ENCODE measurements at places on chromosomes 1 and 21.

- no peak for DNase-seq
Observed at GRCh38 chr21:46650476-46651098, 15.1 kb downstream of the PRMT2 start.

DNA sequence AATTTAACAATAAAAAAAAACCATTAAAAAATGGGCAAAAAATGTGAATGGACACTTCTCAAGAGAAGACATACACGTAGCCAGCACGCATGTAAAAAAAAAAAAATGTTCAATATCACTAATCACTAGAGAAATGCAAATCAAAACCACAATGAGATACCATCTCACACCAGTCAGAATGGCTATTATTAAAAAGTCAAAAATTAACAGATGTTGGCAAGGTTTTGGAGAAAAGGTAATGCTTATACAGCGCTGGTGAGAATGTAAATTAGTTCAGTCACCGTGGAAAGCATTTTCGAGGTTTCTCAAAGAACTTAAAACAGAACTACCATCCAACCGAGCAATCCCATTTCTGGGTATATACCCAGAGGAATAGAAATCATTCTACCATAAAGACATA is 1091.5 kb upstream of the B3GALT2 start:
- no peak for DNase-seq

GRCh38 chr1:204134103-204134502 is 17.7 kb downstream of the ETNK2 start:
- no peak for DNase-seq

DNA sequence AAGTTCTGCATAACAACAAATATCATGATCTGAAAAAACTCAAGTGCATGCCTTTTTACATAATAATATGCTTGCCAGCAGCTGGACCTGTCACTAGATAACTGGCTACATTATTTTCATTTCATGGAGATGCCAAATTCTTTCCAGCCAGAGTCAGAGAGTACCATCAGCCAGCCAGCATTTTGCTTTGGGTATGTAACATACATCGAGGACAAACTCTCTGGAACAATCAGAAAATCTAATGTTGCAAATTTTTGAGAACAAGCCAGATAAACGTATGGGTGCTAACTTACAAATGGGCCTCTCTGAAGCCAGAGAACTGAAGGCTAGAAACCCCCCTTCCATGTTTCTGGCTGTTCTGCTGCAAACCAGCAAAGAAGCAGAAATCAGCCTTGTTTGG is 76.3 kb upstream of the BACE2 start:
- DNase-seq: no peak

- DNase-seq: no peak
Observed at GRCh38 chr1:227798078-227798802, 17.2 kb upstream of the PRSS38 start.

GRCh38 chr1:239242404-239242803 is 144.0 kb upstream of the CHRM3 start:
- no peak for DNase-seq

DNA sequence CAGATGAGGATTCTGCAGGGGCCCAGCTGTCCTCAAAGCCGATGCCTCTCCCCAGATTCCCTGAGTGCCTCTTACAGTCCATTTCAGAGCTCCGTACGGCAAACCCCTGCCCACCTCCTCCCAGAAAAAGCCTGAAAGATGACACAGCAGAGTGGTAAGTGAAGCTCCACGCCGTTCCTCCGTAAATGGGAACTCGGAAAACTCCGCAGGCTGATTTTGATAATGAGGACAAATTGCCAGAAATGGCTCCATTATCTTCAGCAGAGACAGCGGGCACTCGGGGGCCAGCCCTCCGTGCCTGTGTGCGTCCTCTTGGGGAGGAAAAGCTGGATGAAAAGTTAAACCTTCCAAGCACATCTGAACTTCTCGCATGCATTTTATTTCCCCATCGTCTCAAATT is 81.1 kb downstream of the NPHP4 start:
- DNase-seq: no peak

- no peak for DNase-seq
Observed at GRCh38 chr21:43904331-43904781, 39.3 kb downstream of the AGPAT3 start.

DNA sequence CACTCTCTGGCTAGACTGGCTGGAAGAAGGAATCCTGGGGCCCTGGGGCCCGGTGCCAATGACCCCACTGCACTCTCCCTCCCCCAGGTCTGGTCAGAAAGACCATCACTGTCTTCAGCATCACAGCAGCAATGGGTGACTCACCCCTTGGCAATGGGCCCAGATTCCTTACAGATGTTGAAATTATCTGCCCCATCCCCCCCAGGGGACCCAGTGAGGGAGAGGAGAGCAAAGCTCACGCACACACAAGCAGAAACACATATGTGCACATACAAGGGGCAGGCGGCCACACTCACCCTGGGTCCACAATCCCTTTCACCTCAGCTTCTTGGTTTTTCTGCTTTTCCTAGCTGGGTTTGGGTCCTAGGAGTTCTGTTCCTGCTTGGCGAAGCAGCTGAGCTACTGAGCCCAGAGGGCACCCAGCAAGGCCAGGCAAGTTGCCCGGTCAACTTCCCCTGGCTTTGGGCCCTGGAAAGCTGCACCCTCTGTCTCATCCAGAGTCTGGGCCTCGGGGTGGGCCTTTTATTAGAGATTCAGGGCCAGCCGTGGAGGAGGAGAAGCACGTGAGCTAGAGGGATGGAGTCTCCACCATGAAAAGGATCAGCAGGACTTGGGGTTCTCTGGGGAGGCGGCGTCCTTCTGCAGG is 2.6 kb downstream of the COL16A1 start:
- DNase-seq: no peak

GRCh38 chr1:36913484-36914060 is 120.7 kb downstream of the GRIK3 start:
- no peak for DNase-seq

GRCh38 chr1:89929467-89930063 is 65.3 kb upstream of the ZNF326 start:
- DNase-seq: no peak

GRCh38 chr1:173903827-173904531 is 13.1 kb downstream of the SERPINC1 start:
- DNase-seq: no peak

DNA sequence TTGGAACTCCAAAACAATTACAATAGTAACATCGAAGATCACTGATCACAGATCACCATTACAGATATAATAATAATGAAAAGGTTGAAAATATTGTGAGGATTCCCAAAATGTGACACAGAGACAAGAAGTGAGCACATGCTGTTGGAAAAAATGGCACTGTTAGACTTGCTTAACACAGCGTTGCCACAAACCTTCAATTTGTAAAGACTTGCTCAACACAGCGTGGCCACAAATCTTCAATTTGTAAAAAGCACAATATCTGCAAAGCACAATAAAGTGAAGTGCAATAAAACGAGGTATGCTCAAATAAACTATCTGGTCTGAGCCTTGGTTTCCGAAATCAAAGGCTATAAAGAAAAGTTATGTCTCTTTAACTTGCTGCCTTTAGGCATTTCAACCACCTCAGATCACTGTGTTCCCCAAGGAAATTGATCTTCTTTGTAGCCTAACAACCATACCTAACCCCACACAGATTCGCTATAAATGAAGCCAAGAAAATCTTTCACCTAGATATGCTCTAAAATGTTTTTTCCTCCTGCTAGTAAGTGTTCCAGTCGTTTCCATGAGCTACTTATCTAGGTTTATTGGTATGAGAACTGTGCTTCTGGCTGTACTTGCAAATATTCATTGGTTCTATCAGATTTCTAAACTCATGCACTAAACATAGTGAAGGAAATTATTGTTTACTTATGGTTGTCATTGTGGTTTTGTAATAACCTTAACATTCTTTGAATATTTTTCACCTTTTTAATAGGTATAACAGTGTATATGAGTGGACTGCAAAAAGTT is 13.1 kb upstream of the LPGAT1 start:
- DNase-seq: no peak

GRCh38 chr1:9718006-9718680 is 66.6 kb downstream of the PIK3CD start:
- no peak for DNase-seq

GRCh38 chr1:53643041-53643880 is 95.7 kb downstream of the GLIS1 start:
- DNase-seq: no peak

DNA sequence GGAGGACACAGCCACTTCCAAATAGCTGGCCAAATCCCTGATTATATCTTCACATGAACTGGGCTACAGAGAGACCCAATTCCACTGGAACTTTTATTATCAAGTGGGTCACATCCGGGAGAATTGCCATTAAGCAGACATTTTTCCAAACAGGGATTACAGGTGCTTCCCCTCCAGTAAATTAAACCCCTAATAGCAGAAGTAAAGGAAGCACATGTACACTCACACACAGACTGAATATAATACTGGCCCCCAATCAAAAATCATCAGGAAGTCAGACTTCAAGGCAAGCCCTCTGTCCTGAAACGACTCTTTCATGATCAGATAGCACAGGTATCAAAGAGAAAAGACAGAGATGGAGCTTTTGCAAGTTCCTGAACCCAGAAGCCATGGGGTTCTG is 118.6 kb upstream of the PPP2R5A start:
- no peak for DNase-seq

- DNase-seq: no peak
Observed at GRCh38 chr1:176460544-176461336, 2.2 kb upstream of the PAPPA2 start.

GRCh38 chr1:197994907-197995407 is 77.8 kb downstream of the LHX9 start:
- DNase-seq: no peak

- DNase-seq: no peak
Observed at GRCh38 chr1:102842606-102843005, 265.7 kb downstream of the COL11A1 start.

- no peak for DNase-seq
Observed at GRCh38 chr1:67166196-67166595, at the start of gene IL23R. Gene IL23R, plus strand, starts transcription at chr1:67166454. Its CDS starts 1,667 bp downstream, at chr1:67168121.

DNA sequence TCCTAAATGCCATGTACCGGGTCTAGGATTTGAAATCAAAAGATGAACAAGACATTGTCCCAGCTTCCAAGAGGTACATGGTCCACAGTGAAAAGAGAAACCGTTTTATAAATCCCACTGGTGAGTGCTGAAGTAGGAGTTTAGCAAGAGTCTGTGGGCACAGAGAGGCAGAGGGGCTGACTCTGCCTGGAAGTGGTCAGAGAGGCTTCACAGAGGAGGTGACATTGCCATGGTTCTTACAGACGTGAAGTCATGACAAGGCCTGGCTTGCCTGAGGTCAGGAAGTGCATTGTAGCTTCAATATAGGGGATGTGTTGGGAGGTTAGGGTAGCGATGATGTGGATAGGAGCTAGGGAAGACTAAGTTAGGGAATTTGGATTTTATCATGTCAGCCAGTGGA is 28.4 kb downstream of the MAPKAPK2 start:
- DNase-seq: no peak

DNA sequence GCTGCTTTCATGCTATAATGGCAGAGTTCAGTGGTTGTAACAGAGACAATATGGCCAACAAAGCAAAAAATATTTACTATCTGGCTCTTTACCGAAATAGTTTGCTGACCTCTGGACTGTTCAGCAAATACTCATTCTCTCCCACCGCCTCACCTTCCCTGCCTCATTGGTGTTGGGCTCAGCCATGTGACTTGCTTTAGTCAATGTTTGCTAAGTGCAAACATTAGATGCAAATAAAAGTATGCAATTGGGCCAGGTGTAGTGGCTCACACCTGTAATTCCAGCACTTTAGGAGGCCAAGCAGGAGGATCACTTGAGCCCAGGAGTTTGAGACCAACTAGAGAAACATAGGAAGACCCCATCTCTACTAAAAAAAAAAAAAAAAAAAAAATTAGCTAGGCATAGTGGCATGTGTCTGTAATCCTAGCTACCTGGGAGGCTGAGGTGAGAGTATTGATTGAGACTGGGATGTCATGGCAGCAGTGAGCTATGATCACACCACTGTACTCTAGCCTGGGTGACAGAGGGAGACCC is 55.1 kb downstream of the RPL5 start:
- no peak for DNase-seq

DNA sequence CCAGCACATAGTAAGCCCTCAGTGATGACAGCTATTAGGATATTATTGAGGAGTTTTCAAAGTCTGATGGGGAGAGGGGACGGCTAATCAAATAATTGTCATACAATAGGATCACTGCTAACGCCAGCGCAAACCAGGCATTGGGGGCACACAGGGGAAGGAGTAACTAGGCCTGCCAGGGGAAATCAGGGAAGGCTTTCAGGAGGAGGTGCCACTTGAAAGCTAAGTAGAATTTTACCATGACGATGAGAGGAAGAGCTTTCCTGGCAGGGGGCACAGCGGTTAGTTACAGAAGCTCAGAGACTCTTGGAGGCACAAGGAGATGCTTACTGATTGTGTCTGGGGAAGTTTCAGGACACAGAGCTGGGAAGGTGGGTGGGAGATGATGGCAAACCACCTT is 47.2 kb upstream of the LAPTM5 start:
- no peak for DNase-seq

- no peak for DNase-seq
Observed at GRCh38 chr1:101463195-101463594, 226.4 kb downstream of the S1PR1 start.

- DNase-seq: no peak
Observed at GRCh38 chr1:207807690-207808321, 56.0 kb downstream of the CD46 start.

DNA sequence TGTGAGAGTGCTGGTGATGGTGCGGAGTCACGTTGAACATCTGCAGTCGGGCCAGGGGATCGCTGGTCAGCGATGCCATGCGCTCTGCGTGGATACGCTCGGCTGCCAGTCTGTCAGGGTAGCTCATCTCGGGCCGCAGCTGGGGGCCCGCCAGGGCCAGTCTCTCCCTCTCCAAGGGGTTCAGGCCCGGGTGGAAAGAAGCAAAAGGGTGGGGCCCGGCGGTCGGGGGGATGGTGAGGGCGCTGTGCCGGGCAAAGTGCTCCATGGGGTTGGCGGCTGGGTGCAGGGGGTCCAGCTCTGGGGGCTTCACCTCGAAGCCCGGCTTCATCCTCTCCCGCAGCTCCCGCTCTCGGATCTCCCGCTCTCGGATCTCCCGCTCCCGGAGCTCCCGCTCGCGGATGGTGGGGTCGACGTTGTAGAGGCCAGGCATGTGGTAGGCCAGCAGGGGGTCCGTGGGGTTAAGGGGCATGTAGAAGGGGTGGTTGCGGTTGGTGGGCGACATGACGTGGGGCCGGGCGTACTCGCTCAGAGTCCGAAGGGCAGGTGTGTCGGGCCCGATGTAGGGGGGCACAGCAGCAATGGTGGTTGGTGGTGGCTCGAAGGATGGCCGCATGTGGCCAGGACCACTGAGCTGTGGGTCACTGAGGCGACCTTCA is 40.5 kb downstream of the SLC45A1 start:
- DNase-seq: no peak

DNA sequence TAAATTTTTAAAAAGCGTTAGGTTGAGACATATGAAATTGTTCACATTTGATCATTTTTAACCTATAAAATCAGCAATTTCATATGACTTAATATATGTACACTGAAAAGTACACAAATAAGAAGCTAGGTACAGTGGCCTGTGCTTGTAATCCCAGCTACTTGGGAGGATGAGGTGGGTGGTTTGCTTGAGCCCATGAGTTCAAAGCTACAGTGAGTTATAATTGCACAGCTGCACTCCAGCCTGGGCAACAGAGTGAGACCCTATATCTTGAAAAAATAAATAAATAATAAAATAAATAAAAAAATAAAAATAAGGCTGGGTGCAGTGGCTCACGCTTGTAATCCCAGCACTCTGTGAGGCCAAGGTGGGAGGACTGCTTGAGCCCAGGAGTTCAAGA is 5.2 kb upstream of the EPB41 start:
- DNase-seq: no peak

- DNase-seq: no peak
Observed at GRCh38 chr1:60228041-60228491, 154.5 kb upstream of the C1orf87 start.
